ENCODE measurements at places on chromosomes 12 and 14.

DNA sequence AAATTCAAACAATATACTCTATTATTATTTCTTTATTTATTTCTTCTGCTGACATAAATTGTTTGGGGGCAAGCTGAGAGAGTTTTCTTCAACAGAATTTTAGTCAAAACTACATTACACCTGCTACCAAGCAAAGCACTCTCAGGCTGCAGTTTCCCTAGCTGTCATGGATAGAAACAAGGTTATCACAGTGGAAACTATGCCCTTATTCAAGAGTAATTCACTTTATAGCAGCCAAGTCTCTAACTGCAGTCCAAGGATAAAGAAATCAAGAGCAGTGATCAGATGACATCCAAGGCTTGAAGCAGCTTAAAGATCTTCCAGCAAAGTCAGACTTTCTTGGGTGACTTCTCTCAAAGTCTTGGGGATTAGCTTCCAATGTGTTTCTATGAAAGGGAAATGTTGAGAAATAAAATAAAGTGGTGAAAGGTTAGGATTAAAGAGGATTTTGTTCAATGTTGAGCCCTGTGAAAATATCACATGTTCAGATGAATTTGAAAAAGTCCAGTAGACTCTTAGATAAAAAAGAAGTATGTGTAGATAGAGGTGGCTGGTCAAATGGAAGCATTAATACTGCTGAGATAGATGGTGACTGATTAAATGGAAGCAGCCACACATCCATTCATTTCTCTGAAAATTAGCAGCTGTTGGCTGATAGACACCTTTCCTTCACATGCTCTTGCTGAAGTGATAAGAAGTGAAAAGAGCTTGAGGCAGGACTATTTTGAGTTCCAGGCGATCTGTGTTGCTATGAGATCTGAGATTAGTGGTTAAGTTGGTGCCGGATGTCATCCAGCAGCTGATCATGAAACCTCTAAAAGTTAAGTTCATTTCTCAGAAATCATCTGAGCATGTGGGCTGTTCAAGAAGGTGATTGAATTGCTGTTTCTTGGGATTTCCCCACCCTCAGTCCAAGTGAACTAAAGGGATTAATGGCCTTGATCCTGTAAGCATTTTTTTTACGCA is 257.8 kb upstream of the BTG1 start:
- DNase-seq: peak; percentile 95

DNA sequence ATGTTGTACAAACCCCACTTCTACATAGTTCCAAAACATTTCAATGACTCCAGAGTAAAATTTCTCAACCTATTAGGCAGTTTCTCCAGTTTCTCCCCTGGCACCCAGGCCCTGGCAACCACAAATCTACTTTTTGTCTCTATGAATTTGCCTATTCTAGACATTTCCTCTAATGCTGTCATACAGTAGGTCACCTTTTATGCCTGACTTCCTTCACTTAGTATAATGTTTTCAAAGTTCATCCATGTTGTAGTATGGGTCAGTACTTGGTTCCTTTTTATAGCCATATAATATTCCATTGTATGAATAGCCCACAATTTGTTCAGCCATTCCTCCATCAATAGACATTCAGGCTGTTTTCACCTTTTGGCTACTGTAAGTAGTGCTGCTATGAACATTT is 67.0 kb downstream of the SPRING1 start:
- no peak for DNase-seq

GRCh38 chr14:106691601-106692291 is 1165.4 kb downstream of the TMEM121 start:
- DNase-seq: peak; percentile 59

- DNase-seq: no peak
These were observed 18.6 kb downstream of the PPFIBP1 start for GRCh38 chr12:27542628-27543027.

- no peak for DNase-seq
These were observed 13.3 kb upstream of the LMNTD1 start for GRCh38 chr12:25566202-25566949.

DNA sequence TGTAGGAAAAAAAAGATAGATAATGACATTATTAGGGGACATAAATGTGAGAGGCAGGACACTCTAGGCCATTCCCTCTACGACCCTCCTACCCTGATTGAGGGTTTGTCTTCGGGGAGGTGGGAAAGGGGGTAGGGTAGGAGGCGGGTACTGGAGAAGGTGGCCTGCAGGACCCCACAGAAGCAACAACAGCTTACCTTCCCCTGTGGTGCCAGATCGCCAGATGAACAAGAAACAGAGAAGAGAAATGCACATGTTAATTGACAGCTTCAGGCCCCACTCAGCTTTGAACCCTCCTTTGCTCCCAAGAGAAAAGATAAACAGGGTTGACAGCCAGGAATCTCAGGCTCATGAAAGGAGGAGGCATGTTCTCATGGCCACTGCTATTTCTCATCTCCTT is 4.8 kb downstream of the PHB2 start:
- DNase-seq: no peak

DNA sequence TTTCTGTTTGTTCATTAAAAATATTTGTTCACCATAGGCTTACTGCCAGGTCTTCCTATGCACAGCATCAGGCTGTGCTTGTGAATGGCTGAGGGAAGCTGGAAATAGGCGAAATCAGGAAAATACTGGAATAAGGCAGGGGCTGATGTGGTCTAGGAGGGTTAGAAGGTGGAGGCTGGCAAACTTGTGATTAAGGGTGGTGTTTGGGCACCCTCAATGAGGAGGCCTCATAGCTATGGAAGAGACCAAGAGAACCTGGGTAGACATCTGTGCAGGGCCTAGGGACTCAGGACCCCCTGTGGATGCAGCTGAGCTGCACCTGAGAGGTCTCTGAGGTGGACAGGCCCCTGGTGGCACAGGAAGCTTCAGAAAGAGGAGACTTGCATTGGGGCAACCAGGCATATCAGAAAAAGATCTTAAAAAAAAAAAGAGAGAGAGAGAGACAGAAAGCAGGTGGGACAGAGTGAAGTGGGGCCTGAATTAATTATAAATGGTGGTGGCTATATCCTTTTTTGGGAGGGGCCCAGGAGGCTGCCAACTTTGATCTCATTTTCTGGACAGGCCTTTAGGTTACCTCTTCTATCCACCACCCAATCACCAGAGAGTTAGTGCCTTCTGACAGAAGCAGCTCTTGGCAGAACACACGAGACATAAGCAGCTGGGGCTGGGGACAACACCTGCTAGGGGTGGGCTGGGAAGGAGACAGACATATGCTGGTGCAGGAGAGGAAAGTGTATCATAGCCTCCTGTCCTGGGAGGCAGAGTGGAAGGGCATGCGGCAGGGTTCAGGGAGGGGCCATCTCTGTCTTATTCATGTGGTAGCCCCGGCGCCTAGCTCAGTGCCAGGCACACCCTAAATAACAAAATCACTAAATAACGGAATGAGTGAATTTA is 46.7 kb upstream of the ATP23 start:
- DNase-seq: no peak

DNA sequence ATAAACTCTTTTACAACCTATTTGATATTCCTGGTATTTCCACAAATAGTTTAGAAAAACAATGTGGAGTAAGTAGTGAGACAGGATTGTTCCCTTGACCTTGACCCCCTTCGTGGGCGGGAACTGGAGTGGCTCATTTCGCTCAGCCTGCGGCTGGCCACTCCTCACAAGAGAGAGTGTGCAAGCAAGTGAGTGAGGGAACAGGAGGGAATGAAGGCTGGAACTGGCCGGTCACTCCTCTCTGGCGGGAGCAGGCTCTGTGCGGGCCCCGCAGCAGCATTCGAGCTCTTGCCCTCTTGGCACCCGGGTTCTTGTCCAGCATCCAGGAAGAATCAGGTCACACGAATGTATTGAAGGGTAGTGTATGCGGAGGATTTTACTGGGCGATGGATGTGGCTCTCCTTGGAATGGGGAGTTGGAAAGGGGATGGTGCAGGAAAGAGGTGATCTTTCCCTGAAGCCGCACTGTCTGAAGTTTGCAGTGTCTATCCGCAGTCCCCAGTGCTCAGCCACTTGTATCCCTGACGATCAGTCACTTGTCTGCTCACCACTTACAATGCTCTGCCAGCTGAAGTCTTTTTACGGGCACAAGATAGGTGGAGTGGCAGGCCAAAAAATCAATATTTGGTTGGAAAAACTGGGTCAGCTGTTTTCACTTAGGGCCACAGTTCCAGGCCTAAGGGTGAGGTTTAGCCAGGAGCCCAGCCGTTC is 28.0 kb upstream of the TXNRD1 start:
- no peak for DNase-seq

GRCh38 chr12:129941618-129942017 is 37.8 kb upstream of the TMEM132D start:
- no peak for DNase-seq

DNA sequence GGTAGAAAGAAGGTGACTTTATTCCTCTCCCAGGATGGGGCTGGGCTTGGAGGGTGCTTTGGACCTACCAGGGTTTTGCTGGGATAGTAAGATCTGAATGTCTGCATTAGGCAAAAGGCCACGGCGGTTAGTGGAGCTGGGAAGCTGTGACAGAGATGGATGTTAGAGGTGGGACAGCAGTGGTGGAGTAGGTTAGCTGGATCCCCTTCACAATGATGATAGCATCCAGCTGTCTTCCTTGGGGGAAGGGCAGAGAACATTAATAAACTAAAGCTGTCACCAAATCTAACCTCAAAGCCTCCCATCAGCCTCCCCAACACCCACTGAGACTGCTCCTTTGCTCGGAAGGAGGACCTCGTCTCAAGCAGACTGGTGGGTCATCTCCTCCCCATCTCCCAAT is 104.8 kb downstream of the GPATCH2L start:
- no peak for DNase-seq

DNA sequence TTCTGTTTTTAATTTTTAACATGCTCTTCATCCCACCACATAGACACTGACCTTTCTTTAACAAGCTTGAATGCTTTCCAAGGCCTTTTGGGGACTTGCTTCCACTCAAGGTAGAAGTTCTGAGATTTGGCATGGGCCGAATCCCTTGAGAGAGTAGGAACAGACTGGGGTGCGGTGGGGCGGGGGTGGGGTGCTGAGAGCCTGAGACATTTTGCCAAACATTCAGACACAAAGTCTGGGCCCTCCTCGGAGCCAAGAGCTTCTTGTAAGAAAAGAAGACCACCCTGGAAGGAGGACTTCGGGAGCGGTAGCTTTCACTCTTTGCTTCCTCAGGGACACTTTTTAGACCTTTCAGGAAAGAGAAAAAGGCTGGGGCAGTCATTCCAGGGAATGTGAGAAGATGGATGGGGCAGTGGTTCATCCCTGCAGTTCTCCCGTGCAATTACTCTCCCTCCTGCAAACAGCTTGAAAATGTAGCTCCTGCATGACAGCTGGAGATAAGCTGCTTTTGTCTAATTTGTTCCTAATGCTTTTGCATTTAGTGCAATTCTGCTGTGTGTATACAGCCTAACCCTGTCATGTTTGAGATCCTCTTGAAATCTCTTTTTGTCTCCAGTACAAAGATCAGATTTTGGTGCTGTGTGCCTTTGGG is 16.3 kb upstream of the MYO1H start:
- no peak for DNase-seq

- no peak for DNase-seq
These were observed 605.2 kb downstream of the GALC start for GRCh38 chr14:87387806-87388205.

DNA sequence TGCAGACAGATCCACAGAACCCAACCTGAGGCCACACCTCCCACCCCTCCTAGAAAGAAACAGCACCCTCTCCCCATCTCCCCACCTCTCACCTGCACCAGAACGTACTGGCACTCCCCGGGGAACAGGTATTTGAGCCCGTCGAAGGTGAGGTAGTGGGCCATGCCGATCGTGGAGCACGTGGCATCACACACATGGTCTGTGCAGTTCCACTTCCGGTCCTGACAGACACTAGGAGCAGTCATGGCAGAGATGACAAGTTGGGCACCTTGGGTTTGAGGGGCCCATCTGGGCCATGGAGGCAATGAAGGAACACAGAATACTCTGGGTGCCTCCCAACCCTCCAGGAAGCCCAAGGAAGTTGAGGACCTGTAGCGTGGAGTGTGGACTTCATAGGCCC is 89.5 kb upstream of the ANO2 start:
- DNase-seq: no peak

DNA sequence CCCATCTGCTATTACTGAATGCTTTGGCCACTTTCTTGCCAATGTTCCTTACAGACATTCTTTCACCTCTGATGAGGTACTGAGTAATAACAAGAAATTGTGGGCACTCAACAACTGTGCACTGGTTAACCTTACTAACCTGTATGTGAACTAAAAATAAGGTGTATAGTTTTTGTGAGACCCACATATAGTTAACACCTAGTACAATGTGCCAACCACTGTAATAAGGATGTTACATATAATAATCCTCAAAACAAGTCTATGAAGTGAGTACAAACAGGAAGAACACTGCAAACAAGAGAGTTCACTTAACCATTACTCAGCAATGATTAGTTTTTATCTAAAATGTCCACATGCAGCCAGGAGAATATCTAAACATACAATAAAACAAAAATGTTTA is 4.5 kb downstream of the DDHD1 start:
- peak; percentile 59 for DNase-seq

DNA sequence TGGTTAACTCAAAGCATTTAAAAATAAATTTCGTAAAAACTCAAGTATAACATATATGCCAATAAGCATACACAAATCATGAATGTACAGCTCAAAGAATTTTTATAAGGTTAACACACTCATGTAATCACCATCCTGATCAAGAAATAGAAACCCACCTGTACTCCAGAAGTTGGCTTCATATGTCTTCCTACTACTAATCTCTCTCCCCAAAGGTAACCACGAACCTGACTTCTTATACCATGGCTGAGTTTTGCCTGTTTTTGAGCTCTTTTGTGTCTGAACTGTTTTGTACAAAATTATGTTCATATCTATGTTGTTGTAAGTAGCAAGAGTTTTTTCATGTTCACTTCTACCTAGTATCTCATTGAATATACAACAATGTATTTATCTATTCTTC is 18.7 kb downstream of the DUSP16 start:
- no peak for DNase-seq

DNA sequence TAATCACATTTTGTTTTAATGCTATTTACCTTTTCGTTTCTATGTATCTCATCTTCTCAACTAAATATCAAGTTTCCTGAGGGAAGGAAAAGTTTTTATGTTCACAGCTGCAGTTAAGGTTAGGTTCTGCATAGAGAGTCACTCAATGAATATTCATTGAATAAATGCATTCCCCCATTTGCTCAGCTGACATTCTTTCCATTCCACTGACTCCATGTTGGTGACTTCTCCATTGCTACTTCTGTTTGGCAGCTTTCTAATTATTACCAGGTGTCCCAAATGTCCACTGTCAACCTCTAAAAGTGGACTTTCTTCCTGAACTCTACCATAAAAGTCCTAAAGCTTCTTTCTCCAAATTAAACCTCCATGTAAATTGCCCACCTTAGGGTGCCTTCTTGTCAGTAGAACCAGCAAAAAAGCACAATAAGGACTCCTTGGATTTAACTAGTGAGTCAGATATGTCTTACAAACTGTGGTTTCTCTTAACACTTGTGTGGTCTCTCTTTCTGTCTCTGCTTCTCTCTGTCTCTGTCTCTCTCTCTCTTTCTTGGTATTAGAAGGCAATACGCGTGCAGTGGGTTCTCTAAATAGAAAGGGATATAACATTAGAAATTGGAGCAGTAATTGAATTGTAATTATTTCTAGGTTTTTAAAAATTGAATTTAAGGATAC is 85.9 kb downstream of the TMEM117 start:
- no peak for DNase-seq

Measured in hematopoietic multipotent progenitor cell treated with erythropoietin and hydrocortisone succinate and interleukin-3 and kit ligand, for 6 days (in vitro differentiated cells).